ENCODE measurements at places on chromosomes 5 and 9.

DNA sequence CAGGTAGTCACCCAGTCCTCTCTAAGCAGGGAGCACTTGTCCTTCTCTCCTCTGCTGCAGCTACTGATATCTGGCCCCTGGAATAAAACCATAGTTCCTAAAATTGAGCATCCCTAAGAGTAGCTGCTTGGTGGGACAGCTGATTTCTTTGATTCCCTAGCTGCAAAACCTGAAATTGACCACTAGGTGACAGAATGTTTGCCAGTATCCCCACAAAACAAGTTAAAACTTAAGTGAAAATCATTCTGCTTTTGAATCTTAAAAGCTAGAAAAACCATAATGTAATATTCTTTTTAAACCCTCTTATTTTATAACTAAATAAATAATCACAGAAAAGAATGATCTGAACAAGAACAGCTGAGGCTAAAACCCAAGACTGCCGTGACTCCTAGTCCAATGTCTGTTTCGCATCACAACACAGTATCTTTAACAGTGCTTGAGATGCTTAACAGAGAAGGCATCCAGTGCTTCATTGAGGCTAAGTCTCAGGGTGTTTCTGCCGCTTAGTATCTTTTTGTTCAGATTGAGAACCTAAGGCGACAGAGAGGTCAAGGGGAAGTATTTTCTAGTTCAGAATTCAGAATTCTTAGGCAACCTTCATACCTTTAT lies 24.4 kb upstream of the TAL2 start:
- no peak for DNase-seq

- DNase-seq: no peak
These were observed 18.8 kb downstream of the NR2F1 start for GRCh38 chr5:93601802-93602155.

- no peak for DNase-seq
These were observed 471.3 kb downstream of the TMEM232 start for GRCh38 chr5:110255194-110255593.

DNA sequence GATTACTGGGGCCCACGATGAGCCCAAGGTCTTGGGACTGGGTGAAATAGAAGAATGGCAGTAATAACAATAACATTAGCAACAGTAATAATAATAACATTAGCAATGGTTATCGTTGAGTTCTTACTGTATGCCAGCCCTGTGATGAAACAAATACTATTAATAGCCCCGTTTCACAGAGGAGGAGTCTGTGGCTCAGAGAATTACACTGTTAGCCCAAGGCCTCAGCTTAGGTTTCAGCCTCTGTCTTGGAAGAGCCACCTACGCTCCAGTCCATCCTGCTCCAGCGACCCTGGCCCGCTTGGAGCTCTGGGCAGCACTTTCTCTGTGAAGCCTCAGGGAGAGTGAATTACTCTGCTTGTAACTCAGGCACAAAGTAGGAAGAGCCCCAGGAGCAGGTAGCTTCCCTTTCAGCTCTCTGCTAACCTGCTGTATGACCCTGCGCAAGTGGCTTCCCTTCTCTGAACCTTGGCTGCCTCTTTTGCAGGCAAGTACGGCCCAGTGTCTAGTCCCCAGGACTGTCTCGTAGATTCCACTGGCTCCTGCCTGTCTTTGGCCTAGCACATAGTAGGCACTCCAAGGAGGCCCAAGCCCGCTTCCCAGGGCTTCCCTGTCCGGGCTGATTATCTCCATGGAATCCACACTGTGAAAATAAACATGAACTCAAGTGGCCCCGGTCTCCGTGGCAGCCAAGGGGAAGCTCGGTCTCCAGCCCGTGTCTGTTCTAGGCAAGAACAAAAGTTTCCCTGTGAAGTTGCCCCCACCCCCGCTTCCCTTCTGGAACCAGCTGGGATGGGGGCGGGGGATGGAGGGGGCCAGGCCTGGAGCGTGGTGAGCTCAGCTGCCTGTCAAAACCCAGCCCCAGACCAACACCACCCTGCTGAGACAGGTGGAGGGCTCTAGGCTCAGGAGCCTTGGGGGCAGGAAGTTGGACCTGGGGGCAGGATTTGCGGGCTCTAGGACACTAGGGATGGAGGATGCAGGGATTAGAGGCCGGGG lies 26.2 kb upstream of the LMX1B start:
- no peak for DNase-seq

GRCh38 chr5:116922532-116922931 lies 347.9 kb upstream of the SEMA6A start:
- DNase-seq: no peak

GRCh38 chr9:8491563-8491962 lies 692.0 kb upstream of the DMAC1 start:
- no peak for DNase-seq

DNA sequence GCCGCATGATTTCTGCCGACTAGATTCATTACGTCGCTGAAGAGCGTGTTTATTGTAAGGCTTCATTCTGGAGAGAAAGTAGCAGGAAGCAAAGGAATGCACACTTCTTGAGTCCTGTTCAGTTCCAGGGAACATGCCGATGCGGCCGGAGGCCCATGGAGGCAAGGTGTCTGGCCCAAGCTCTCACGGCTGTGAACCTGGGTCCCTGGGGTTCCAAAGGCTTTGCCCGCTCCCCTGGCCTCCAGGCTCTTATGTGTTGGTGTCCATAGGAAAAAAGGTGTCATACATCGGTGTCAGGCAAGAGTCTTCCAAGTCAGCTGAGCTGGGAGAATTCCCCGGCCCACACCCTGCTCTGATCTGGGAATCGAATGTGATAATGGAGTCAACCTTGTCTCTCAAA lies 64.7 kb downstream of the WWC1 start:
- DNase-seq: no peak

- DNase-seq: no peak
These were observed 176.3 kb downstream of the GDNF start for GRCh38 chr5:37663538-37663937.
